ENCODE measurements at places on chromosomes 11 and 22. TPM values are rescaled to one million over a fixed set of nuclear protein-coding genes. Genes with fewer than 3 reads are reported as not detected.

The IGLL1 gene
- 2.3 TPM for total RNA-seq

The SLC5A1 gene
- not detected for total RNA-seq

The IL10RA gene
- 291 TPM for total RNA-seq

GRCh38 chr22:29230972-29231875 lies 25.5 kb downstream of the EMID1 start:
- H3K4me1 ChIP-seq = no peaks in the 10 kb centered on the region
- peaks cover 1% of the 10 kb centered on the region for H3K27me3 ChIP-seq
- no peaks in the 10 kb centered on the region for H3K36me3 ChIP-seq
- no peak for DNase-seq

- DNase-seq = no peak
- H3K36me3 ChIP-seq = no peaks in the 10 kb centered on the region
- H3K4me3 ChIP-seq = no peak overlapping the region
- no peak overlapping the region for H3K27ac ChIP-seq
- H3K27me3 ChIP-seq = no peaks in the 10 kb centered on the region
- H3K4me1 ChIP-seq = no peaks in the 10 kb centered on the region
These were observed 507.4 kb downstream of the METTL15 start for GRCh38 chr11:28615542-28615941.

DNA sequence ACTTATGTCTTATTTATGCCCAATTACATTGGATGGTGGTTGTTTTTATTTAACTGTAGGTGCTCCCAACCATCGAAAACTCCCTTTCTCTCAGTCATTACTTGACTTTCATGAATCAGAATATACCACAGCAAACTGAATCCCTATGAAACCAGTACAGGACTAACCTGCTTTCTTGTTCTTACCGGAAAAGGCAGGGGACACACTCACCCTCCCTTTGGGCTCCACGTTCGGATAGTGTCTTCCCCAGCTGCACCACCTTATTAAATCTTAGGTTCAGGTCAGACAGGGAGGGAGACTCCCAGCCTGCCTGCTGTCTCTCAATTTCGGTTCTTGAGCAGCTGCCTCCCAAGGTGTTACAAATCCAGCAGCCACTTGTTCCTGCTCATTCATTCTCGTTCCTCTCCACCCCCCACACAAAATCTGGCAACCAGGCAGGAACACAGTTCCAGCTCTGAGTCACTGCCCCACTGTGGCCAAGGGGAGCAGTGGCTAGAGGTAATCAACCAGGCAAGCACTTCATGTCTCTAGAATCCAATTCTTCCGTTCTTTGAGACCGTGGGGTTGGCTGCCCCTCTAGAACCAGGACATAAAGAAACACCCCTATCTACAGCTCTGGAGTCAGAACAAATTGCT lies 133.0 kb downstream of the PLEKHA7 start:
- H3K27ac ChIP-seq = no peak overlapping the region
- H3K4me3 ChIP-seq = no peak overlapping the region

DNA sequence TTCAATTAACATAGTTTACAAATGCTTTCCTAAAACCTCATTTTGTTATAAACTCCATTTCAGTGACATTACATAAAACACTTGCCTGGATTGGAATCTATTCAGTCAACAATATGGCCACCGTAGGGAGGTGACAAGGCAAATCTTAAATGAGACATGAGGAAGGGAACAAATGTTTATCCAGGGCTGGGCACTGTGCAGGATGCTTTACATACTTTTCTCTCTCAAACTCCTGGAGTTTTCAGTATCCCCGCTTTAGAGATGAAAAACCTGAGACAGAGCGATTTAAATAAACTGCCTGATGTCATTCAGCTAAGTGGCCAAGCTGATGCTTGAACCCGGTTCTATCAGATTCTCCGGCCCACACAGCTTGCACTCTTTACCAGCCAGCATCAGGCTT lies 259.9 kb downstream of the CADM1 start:
- H3K4me3 ChIP-seq = no peak overlapping the region
- no peak for DNase-seq
- peaks cover 6% of the 10 kb centered on the region for H3K27me3 ChIP-seq
- no peaks in the 10 kb centered on the region for H3K4me1 ChIP-seq
- no peaks in the 10 kb centered on the region for H3K36me3 ChIP-seq

DNA sequence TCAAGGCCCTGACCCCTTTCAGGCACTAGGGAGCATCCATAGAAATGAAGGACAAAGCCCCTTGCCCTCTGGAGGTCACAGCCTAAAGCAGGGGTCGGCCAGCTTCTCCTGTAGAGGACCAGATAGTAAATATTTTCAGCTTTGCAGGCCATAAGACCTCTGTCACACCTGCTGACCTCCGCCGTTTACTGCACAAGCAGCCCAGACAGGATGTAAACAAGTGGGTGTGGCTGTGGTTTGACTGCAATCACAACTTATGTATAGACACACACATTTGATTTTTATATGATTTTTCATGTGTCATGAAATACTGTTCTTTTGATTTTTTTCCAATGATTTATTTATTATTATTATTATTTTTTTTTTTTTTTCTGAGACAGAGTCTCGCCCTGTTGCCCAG lies 34.3 kb downstream of the KIAA1671 start:
- peaks cover 66% of the 10 kb centered on the region for H3K4me1 ChIP-seq
- H3K27ac ChIP-seq = peak overlapping the region; percentile 81
- peak; percentile 78 for DNase-seq
- H3K27me3 ChIP-seq = peaks cover 4% of the 10 kb centered on the region
- H3K36me3 ChIP-seq = peaks cover 38% of the 10 kb centered on the region

All from activated CD4-positive, alpha-beta memory T cell treated with anti-CD3 and anti-CD28 coated beads, Interleukin-2, amount 10 ng/mL, durations not matched to agents 7 days and 5 days (primary cell).